ENCODE measurements at places on chromosomes 12 and 14. TPM values are rescaled to one million over a fixed set of nuclear protein-coding genes. Genes with fewer than 3 reads are reported as not detected.

Gene C1QL4
- total RNA-seq, result 6.0 TPM

Gene ADAMTS20
- not detected for total RNA-seq

Gene CCDC177
- total RNA-seq, result not detected

Gene PRB2
- total RNA-seq, result not detected

Gene CCDC198
- 3.3 TPM for total RNA-seq

Gene BCAT1
- total RNA-seq, result 13.3 TPM

Gene HOMEZ
- 9.4 TPM for total RNA-seq

Gene TAS2R10
- total RNA-seq, result not detected

Gene TOMM20L
- total RNA-seq, result not detected

Gene DEGS2
- total RNA-seq, result 2.4 TPM

Gene EFS
- not detected for total RNA-seq

Gene RAD9B
- 0.36 TPM for total RNA-seq

Gene ADSS1
- total RNA-seq, result 5.4 TPM

Gene ZNF740
- total RNA-seq, result 16.4 TPM

Gene CD163
- not detected for total RNA-seq

Gene KRT83
- total RNA-seq, result 4.1 TPM

Gene FAM222A
- total RNA-seq, result 6.5 TPM

Data from A549 treated with DMSO at 1 μM for 4 hours (cell line).